Femur (tissue), 1 donor: ENCODE measurements at places on chromosomes 3 and 15.

GRCh38 chr15:27707257-27707656, 391.9 kb downstream of the OCA2 start:
- peak; percentile 37 for DNase-seq

GRCh38 chr15:55434989-55435825, 26.9 kb downstream of the PIERCE2 start:
- DNase-seq, result no peak

- no peak for DNase-seq
These were observed 20.0 kb downstream of the UBE2E1 start for GRCh38 chr3:23825802-23826201.

GRCh38 chr3:129577925-129578786, 28.3 kb downstream of the PLXND1 start:
- DNase-seq, result peak; percentile 69

DNA sequence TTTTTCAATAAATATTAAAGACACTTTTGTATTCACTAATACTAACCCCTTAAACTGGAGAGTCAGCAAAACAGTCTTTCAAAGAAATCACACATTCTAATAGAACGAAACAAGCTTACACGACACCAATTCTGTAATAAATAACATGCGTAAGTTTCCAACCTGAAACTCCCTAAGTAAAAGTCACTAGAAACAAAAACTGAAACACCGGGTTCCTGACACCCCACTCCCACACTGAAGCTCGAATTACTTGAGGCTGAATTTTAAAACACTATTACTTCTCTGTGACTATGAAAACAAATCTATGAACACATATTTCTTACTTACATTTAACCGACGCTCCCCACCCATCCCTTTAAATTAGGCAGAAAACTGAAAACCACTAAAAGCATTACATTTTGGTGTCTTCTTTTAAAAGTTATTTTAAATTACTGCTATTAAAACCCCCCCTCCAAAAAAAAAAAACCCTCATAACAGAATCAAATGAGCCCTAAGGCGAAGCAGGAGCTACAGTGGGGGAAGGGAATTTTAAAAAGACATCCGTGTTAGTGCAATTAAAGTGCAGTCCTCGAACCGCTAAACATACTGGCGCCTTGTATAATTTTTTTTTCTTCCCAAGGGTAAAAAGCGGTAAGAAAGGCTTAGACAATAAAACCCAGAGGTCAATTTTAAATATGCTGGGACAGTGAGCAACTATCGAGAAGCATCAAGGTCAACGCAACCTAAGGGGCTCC, 878 bp downstream of the SPPL2A start:
- no peak for DNase-seq

GRCh38 chr3:30941342-30941741, 46.9 kb upstream of the GADL1 start:
- DNase-seq, result no peak

DNA sequence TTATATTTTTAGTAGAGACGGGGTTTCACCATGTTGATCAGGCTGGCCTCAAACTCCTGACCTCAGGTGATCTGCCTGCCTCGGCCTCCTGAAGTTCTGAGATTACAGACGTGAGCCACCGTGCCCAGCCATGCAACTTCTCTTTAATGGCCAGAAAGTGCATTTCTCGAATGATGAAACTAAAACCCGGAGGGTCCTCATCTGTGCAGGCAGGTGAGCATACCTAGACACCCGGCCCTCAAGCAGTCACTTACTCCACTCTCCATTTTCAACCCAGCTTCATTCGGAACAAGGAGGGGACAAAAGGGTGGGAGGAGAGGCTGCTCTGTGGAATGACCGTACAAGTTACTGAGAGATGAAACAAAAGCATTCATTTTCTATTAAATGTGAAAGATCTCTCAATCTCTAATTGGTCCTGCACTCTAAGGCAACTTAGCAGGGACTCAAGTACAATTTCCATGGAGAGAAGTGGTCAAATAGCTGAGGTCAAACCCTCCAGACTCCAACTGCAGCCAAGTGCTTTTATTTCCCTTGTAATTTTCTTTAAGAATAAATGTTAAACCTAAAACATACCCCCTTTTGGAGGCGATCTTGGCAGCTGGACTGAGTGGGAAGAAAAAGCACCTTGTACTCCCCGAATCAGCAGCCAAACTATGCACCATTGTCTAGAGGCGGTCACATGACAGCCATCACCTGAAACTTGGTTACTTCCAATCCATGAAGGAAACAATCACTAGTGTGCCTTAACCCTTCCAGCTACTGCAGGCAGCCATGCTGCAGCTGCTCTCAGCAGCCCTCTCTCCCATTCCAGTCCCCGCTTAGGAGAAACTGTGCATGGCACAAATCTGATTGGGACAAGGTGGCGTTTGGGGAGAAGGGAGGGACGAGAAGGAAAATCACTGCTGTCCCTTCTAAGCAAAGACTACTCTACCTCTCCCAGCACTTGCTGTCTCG, 62.2 kb downstream of the VGLL4 start:
- no peak for DNase-seq

DNA sequence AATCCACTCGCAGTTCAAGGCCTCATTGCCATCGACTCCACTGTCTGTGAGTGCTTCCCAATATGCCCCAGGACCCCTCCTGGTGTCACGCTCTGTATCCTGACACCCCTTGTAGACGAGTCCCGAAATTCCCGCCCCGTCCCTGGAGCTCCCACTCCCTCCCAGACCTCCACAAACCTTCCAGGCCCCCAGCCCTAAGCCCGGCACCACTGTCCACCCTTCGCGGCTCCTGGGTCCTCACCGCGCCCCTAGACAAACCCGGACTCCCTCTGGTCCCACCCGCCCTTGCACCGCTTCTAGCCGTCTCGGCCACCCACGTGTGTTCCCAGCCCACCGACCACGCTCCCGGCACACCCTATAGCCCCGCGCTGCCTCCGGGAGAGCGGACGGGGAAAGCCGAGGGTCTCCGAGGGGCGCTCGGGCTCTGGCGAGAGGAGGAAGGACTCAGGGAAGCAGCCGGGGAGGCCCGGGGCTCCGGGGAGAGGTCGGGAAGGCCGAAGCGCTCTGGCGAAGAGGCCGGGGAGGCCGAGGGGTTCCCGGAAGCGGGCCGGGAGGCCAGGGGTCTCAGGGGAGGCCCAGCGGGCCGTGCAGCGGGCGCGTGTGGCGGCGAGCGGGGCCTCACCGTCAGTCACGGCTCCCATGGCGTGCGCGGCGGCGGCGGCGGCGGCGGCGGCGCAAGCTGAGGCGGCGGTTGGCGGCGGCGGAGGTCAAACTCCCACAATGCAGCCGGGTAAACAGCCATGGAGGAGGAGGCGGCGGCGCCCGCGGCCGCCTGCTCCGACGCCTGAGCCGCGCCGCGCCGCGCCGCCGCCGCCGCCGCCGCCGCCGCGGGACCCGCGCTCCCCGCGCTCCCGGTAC, at the start of the genes ATXN7 and THOC7:
Gene ATXN7 (plus strand): TSS at position 718 of the 858 bp plus-strand sequence. CDS start 48,732 bp downstream, outside the sequence.
Gene THOC7 (minus strand): TSS at position 656 of the 858 bp plus-strand sequence. CDS start 15 bp downstream, at position 641.
- peak; percentile 77 for DNase-seq

DNA sequence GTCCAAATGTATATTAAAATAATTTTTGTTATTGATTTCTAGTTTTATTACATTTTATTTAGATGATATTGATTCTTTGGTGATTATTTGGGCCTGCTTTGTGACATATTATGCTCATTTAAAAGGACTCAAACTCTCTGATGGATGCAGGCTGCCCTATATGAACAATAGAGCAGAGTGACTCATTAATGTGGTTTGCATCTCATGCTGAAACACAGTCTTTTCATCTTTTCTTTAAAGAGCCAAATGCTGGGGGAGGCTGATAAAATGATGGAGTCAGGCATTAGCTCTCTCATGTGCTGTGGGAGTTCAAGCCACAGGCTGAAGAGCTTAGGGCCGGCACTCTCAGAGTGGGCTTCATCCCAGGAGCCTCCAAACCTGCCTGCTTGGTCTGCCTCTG, 7.2 kb downstream of the PLA1A start:
- DNase-seq, result no peak

GRCh38 chr3:98623572-98624280, 30.3 kb upstream of the CPOX start:
- DNase-seq, result no peak

DNA sequence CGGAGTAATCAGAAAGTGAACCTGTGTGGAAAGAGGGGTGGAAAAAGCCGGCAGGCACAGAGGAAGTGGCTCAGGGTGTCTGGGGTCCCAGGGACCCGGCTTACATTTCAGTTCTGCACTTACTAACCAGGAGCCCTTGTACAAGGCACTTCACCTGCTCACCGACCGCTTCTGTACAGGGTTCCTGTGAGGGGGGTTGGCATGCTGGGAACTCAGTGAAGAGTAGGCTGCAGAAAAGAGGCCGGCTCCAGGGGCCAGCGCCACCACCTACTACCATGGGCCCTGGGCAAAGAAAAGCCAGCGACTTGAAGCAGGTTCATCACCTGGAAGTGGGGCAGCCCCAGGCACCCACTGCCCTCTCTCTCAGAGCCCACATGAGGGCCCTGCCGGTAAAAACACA, 6.2 kb downstream of the STIMATE start:
- no peak for DNase-seq

DNA sequence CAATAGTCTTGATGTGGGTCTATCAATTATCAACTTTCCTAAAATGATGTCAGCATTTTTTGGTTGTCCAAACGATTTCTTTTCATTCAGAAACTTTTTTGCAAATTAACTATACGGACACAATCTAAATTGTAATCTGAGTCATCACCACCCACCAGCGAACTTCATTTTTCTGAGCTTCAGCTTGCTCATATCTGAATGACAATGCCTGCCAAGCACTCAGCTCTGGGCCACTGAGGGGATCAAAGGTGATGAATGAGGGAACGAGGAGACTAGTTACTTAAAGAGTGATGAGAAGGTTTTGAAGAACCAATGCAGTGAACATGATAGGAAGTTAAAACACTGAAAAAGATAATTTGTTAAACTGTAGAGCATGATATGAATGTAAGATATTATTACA, 14.9 kb upstream of the TBC1D23 start:
- DNase-seq, result no peak

- DNase-seq, result no peak
These were observed 13.6 kb downstream of the ZBTB47 start for GRCh38 chr3:42667096-42667522.

- no peak for DNase-seq
These were observed 710.3 kb upstream of the ARPP21 start for GRCh38 chr3:34929036-34929435.

GRCh38 chr3:4818986-4819693, 160.1 kb upstream of the BHLHE40 start:
- DNase-seq, result no peak

GRCh38 chr3:196778755-196779154, 39.1 kb downstream of the PAK2 start:
- DNase-seq, result no peak

DNA sequence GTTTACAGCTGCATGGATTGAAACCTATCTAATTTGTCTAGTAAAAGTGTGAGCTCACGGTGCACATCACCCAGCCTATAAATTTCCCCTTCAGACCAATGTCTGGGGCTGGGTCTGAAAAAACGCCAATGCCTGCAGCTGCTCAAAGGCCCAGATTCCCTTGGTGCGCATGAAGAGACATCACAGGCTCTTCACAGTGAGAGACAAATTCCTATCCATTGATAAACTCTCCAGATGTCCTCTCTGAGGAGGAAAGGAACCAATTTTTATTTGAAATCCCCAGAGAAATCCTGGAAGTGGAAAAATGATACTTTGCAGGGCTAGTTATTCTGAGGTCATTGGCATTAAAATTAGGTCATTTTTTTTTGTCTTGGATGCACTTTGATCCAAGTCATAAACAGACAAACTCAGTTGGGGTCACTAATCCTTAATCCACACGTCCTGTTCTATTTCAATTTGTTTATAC, 360.5 kb downstream of the EPHA3 start:
- DNase-seq, result peak; percentile 80

- DNase-seq, result no peak
These were observed 7.8 kb upstream of the DAG1 start for GRCh38 chr3:49462222-49462621.

- DNase-seq, result no peak
These were observed 23.4 kb downstream of the SPSB4 start for GRCh38 chr3:141074529-141074928.

- DNase-seq, result no peak
These were observed 652.5 kb upstream of the NECTIN3 start for GRCh38 chr3:110419096-110419495.
